ENCODE measurements at places on chromosomes 6 and 20.

DNA sequence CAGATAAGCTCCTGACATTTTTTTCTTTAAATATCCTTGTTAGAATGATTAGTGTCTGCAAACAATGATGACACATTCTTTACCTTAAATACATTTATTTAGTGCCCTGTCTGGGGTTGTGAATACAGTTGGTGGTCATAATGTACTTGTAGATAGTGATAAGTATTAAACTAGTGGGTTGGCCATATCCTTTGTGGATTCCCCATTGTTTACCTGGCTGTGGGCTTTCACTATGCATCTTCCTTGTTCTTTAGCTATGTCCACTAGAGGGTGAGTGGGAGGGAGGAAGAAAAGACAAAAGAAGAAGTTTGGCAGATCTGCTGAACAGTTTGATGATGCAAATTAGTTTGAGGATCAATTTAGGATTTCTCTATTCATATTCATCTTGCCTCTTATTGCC is 15.7 kb downstream of the HS3ST5 start:
- DNase-seq: no peak

DNA sequence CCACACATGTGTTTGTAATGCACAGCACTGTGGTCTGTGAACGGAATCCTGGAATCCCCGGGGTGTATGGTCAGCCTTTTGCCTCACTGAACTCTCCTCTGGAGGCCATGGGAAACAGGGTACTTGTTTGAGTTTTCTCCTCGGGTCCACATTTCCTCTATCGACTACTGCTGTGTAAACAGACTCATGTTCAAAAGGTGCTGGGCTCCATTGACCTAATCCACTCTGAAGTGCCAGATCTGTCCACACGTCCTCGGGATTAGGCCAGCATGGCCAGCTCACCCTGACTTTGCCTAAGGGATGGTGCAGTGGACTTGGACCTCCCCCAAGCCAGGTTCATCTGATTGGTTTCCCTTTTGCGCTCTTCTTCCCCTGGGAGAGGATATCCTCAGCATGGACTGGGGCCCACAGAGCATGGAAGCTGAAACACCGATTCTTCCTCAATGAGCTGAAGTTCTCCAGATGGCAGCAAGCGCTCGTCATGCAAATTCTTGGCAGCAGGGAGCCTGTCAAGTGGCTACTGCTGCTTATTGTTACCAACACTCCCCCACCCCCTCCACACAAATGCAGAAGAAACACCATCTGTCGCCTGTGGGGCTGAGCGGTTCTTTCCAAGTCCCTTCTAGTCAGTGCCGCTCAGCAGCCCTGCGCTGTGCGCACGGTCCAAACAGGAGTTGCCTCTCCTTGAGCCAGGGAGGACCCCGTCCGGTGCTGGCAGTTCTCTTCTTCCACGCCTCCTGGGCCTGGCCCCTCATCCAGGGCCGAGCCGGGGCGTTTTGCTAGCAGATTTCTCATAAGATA is 292.6 kb upstream of the MARCKS start:
- DNase-seq: no peak

- DNase-seq: no peak
Observed at GRCh38 chr20:62011403-62011790, 54.3 kb downstream of the TAF4 start.

GRCh38 chr6:7264041-7264440 is 49.0 kb downstream of the SSR1 start:
- no peak for DNase-seq

DNA sequence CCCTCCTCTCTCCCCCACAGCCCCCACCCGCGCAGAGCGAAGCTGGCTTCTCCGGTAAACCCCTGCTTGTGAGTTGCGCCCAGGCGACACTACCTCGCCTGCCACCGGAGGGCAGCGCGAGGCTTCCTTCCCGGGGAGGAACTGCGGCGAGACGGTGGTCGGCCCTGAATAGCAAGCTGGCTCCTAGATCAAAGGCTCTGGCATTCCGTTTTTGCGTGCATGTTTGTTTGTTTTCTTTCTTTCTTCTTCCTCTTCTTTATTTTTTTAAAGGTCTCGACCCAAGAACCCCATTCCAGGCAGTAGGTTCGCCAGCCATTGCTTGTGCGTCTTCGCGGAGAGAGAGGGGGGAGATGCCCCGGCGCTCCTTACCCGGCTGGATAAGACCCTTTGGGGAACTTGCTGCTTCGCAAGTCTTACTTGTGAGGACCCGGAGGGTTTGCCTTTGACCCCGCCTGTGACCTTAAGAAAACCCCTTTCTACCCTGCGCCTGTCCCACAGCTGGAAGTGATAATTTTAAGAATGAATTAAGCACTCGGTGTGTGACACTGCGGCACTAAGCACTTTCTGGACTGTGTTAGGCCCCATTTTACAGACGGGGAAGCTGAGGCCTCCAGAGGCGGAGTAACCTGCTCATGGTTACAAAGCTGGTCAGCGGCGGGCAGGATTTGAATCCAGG is 92.7 kb upstream of the SIRPA start:
- peak; percentile 74 for DNase-seq
